Endothelial cell (in vitro differentiated cells): ENCODE measurements at places on chromosomes 1 and 21. TPM values are rescaled to one million over a fixed set of nuclear protein-coding genes. Genes with fewer than 3 reads are reported as not detected.

PTPN7 gene
- total RNA-seq, result 1.3 TPM

ATP6V1G3 gene
- not detected for total RNA-seq

TDRD10 gene
- total RNA-seq, result 27.8 TPM

DLGAP3 gene
- total RNA-seq, result 9.1 TPM

- H3K27ac ChIP-seq, result no peak overlapping the region
- no peak overlapping the region for H3K4me3 ChIP-seq
- peaks cover 27% of the 10 kb centered on the region for H3K36me3 ChIP-seq
- H3K27me3 ChIP-seq, result peaks cover 6% of the 10 kb centered on the region
- no peak for DNase-seq
Measured at GRCh38 chr1:91778964-91779363, 107.0 kb downstream of the TGFBR3 start.

DNA sequence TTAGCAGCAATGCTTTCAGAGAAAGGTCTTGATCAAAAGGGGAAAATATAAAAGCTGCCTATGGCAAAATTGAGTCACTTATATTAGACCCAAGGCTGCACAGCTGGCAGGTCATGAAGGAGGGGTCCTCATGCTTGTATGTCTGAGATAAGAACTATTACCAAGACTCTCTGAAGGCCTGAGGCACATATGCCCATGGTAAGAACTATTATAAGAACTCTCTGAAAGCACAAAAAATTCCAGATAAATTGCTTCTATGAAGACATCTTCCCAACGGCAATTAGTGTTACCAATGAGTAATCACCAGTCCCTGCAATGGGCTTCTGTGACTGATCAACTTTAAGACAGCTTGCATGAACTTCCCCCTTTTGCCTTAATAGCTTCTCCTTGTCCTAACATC, 42.8 kb upstream of the LRIF1 start:
- no peaks in the 10 kb centered on the region for H3K36me3 ChIP-seq
- H3K4me1 ChIP-seq, result no peaks in the 10 kb centered on the region
- peaks cover 1% of the 10 kb centered on the region for H3K27me3 ChIP-seq
- no peak overlapping the region for H3K27ac ChIP-seq
- no peak for DNase-seq

- H3K36me3 ChIP-seq, result peaks cover 4% of the 10 kb centered on the region
- H3K27me3 ChIP-seq, result peaks cover 6% of the 10 kb centered on the region
- no peaks in the 10 kb centered on the region for H3K4me1 ChIP-seq
- DNase-seq, result no peak
- no peak overlapping the region for H3K27ac ChIP-seq
Measured at GRCh38 chr1:46427541-46427940, 33.4 kb downstream of the FAAH start.

DNA sequence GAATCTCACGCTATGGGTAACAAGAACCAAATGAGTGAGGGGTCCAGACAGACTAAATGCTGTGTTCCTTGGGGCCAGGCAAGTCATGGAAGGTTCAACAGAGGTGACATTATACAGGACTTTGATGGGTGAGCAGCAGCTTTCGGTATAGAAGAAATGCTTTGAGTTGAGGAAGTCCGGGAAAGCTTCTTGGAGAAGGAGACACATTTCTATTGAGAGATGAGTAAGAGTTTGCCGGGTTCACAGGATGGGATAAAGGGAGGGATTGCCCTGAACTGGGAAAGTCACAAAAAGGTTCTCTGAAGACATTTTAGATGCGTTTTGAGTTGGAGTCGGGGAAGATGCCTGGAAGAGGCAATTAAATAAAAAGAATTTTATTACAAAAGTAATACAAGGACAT, 580 bp upstream of the AZIN2 start:
- H3K4me3 ChIP-seq, result peak overlapping the region; percentile 87
- peaks cover 13% of the 10 kb centered on the region for H3K4me1 ChIP-seq
- peak overlapping the region; percentile 15 for H3K27ac ChIP-seq
- peaks cover 6% of the 10 kb centered on the region for H3K36me3 ChIP-seq
